Muscle of leg (tissue), 16 donors: ENCODE measurements at places on chromosomes 5 and 9. TPM values are rescaled to one million over a fixed set of nuclear protein-coding genes. Genes with fewer than 3 reads are reported as not detected.

PHF24 gene
- 0.09 TPM for total RNA-seq

GRCh38 chr5:96219580-96220281 lies 213.3 kb downstream of the PCSK1 start:
- DNase-seq = no peak

INSL4 gene
- total RNA-seq = not detected

DNA sequence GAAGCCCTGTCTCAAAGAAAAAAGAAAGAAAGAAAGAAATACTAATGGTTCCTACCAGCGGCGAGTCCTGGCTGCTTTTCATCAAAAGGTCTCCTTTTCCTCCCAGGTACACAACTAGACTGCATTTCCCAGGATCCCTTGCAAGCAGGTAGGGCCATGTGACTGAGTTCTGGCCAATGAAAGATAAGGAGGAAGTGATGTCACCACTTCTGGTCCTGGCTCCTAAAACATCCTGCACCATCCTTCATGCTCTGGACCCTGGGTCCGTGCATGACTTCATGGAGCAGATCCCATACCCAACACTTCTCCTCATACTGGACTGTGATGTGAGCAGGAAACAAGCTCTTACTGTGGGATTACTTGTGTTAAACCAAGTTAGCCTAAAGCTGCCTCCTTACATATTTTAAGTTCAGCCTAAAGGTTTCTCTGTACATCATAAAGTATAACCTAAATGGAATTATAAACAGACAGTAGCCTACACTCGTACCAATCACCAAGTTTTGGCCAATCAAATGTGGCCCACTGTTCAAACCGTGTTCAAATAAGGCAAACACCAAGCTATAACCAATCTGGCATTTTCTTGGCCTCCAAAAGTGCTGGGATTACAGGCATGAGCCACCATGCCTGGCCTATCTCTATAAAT lies 30.2 kb upstream of the FUBP3 start:
- no peak for DNase-seq

GRCh38 chr5:142472306-142472951 lies 147.6 kb upstream of the SPRY4 start:
- DNase-seq = no peak

DNA sequence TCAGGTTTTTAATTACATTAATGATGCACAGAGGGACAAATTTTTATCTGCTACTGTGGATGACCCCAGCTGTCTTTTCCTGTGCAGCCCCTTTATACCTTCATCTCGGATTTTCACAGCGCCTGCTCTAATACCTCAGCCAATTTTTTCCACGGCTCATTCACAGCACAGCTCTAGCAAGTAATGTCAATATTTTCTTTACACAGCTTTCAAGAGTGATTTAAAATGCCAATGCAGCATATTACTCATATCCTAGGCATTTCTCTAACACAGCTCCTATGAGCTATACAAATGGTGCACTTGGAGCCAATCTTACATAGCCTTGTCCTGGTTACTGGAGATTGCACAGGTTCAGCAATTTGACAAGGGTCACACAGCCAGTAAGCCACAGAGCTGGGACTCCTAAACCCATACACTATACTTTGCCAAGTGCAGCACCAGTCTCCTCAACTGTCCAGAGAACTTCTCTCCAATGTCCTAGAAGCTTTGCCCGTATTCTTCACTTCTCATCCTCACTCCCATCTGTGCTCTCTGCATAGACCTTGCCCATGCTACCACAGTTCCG lies 661.8 kb downstream of the DTWD2 start:
- DNase-seq = peak; percentile 10

GLDC gene
- 0.27 TPM for total RNA-seq

GRCh38 chr9:35743452-35743851 lies 5.6 kb downstream of the GBA2 start:
- no peak for DNase-seq

GRCh38 chr5:93721071-93721470 lies 20.3 kb downstream of the POU5F2 start:
- DNase-seq = no peak

PPP6C gene
- 25.9 TPM for total RNA-seq

GFI1B gene
- 0.13 TPM for total RNA-seq

- no peak for DNase-seq
Observed at GRCh38 chr9:123348317-123348992, 7.5 kb upstream of the CRB2 start.

DNA sequence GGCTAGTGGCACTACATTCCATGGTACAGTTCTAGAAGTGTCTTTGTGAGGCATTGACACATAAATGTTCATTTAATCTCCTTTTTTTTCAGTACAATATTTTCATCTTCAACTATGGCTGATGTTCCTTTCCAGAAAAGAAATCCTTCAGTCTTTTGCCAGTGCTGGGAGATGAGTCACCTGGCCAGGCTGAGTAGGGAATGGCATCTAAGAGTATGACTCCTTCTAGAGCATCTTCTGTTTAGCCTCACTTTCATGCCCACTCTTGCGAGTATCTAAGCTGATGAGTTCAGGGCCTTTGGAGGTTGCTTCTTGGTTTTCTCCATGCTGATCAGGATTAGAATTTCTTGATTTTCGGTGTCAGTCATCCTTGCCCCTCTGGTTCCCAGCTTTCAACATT lies 124.4 kb downstream of the SLC28A3 start:
- DNase-seq = no peak

PIP5KL1 gene
- total RNA-seq = 0.49 TPM

DNA sequence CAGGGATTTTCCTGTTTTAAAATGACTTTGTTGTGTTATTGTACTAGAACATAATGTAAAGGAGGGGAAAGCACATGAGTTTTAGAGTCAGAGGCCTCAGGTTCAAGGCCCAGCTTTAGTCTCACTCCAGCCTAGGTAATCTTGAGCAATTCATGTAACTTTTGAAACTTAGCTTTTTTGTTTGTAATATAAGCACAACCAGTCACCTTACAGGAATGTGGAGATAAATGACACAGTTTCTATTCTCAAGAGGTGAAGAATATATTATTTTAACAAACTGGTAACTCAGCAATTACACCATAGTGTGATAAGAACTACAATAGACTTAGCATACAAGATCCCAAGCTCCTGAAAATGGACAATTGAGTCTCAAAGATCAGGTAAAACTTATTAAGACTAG lies 51.2 kb downstream of the ADAMTS19 start:
- no peak for DNase-seq

PDCD1LG2 gene
- total RNA-seq = 1.3 TPM

DNA sequence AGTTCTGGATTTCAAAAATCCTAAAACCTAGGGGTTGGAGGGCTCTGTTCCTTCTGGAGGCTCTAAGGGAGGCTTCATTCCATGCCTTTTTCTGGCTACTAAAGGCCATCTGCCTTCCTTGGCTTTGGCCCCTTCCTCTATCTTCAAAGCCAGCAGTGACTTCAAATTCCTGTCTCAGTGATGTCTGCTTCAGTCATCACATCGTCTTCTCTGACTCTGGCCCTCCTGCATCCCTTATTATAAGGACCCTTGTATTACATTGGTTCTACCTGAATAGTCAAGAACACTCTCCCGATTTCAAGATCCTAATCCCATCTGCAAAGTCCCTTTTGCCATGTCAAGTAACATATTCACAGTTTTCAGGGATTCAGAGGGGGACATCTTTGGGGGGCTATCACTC lies 60.3 kb downstream of the GNA14 start:
- no peak for DNase-seq

- no peak for DNase-seq
Observed at GRCh38 chr5:67409126-67409777, 212.7 kb upstream of the CD180 start.

DNA sequence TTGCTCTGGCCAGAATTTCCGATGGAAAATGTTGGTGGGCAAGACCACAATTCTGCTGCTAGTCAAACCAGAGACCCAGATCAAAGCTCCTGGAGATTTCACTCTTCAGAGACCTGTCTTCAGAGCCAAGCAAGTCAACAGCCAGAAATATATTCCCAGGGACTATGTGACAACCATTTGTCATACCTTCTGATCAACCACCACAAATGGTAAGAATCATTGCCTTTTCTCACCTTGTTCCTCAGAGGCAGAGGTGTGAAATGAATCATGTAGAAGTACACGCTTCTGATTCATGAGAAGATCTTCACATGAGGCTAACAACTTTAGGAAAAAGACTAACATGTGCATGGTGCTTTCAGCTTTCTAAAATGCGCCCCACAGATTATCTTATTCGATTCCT lies 53.5 kb downstream of the SUSD1 start:
- no peak for DNase-seq

SLC4A9 gene
- total RNA-seq = 0.04 TPM

- no peak for DNase-seq
Observed at GRCh38 chr5:66452109-66452508, 144.1 kb upstream of the MAST4 start.

CATSPER3 gene
- total RNA-seq = 0.31 TPM

PCDHGA10 gene
- total RNA-seq = 3.0 TPM

DNA sequence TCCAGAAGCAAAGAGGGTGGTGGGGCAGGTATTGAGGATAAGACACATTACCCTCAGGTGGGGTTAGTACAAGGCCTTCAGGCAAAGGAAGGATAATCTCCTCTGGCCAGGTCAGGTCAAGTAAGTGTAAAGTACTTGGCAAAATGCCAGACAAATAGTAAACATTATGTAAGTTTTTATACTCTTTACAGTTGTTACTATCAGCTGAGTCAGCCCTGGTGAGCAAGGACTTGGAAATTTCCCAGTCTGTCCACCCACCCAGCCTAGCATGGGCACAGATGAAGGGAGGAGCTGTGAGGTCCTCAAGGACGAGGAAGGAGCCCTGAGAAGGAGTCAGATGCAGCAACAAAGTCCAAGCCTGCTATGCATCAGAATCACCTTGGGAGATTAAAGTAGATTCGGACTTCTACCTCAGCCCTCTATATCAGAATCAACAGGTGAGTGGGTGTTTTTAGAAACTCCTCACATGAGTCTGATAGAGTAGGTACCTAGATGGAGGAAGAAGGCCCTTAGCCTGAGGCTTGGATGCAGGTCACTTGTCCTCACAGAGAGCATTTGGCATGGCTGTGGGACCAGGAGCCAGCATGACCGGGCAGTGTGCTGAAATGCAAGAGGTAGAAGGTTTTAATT lies 50.2 kb upstream of the BARX1 start:
- DNase-seq = no peak

- DNase-seq = no peak
Observed at GRCh38 chr5:72799721-72800120, 16.7 kb upstream of the TNPO1 start.

DNA sequence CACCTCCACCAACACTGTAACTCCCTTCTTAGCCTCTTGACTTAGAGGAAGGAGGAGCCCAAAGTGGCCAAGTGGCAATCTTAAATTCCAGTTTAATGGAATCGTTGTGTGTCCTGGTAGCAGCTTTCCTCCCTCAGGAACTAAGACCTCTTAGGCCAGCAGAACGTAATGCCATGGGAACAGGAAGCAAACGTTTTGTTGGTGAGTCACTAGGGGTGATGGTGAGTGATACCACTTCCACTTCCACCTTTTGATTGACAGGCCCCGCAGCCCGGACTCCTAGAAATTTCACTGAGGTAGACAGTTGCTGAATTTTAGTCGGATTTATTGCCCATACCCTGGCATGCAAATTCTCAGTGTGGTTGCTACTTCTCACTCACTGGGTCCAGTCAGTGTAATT lies 94.2 kb upstream of the FBN2 start:
- DNase-seq = no peak

SLC6A19 gene
- not detected for total RNA-seq

DNA sequence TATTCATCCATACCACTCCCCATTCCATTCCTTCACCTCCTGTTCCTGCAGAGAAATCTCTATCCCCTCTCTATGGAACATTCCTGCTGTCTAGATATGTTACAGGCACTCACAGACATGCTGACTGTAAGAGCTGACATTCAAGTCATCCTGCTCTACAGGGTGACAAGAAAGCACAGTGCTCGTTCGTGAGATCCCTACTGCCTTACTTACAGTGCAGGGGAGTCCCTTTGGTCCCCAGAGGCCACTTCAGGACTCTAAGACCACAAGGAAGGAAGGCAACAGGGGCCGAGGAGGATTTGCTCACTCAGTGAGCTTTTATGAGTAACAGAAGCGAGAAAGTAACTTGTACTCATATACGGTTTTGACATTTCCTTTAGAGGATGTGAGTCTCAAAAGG lies 110.5 kb downstream of the GAS1 start:
- DNase-seq = no peak

RMI1 gene
- 5.8 TPM for total RNA-seq

DNA sequence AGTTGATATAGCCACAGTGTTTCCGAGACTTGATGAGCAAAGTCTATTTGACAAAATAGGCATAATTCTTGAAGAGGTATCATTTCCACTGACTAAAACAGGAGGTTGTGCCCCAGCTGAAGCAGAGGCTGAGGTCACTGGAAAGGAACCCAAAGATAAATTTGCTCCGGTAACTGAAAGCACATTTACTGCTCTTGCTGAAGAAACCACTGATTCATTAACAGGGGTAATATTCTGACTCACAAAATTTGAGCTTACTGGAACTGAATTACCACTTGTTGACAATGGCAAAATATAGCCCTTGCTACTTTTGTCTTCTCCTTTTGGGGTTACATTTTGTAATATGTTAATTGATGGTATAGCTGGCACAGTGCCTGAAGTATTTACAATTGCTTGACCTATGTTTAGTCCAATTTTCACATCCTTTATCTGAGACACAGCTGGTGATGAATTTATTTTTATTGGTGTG lies 30.2 kb downstream of the MLANA start:
- no peak for DNase-seq

DNA sequence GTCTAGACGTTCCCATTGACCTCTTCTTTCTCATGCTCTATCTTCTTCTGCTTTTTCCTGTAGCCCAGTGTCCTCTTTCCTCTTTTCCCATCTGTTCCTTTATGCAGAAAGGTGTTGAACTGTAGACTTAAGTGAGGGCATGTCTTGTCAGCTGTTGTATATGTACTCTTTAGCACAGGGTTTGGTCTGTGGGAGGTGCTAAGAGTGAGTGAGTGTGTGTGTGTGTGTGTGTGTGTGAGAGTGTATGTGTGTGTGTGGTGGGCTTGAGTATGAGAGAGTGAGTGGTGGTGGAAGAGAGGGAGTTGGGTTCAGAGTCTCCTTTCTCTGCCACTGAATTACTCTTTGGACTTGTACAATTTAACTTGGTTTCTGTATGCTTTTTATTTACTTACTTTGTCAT lies 10.3 kb upstream of the ROPN1L start:
- no peak for DNase-seq

DNA sequence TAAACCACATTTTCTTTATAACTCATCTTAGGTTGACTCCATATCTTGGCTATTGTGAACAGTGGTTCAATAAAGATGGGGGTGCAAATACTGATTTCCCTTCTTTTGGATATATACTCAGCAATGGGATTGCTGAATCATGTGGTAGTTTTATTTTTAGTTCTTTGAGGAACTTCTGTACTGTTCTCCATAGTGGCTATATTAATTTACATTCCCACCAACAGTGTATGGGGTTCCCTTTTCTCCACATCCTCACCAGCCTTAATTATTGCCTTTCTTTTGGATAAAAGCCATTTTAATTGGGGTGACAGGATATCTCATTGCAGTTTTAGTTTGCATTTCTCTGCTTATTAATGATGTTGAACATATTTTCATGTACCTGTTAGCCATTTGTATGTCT lies 107.7 kb upstream of the EQTN start:
- no peak for DNase-seq

DNA sequence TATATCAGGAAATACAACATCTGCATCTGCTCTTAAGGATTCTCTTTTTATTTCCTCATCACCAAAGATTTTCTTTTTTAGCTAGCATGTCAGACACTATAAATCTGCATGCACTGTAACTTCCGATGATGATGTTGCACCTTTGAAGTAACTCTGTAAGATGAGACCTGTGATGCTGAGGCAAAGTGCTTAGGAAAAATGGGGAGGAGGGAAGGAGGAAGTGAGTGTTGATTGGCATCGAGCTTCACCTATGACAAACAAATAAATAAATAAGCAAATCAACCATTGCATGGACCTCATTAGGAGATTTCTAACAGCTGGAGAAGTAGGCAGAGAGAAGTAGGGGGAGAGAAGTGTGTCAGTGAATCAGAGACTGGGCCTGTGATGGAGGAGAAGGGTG lies 52.6 kb downstream of the ENC1 start:
- no peak for DNase-seq
